ENCODE measurements at places on chromosomes 12 and 14.
A peak's percentile ranks its signal among the peaks of the same experiment; 100 is the strongest.

DNA sequence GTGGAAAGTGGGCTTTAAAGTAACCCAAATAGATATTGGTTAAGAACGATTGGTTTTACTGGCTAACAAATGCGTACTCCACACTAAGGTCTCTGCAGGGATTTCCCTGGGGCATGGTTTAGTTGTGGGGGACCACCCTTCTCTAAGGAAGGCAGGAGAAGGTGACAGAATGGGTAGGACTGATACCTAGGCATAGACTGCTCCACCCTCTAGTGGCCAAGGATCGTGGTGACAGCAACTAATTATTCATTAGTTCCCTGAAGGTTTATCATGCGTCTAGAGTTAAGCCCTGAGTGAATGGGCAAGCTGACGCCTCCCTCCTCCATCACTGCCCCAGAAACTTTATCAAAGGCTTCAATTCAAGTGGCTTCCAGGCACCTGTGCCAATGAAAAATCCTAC is 9.1 kb downstream of the FAM181A start:
- no peak overlapping the region for H3K4me3 ChIP-seq
- peaks cover 9% of the 10 kb centered on the region for H3K4me1 ChIP-seq
- H3K36me3 ChIP-seq = no peaks in the 10 kb centered on the region
- H3K27me3 ChIP-seq = peaks cover 10% of the 10 kb centered on the region
- no peak for DNase-seq

- no peak overlapping the region for H3K27ac ChIP-seq
- no peaks in the 10 kb centered on the region for H3K36me3 ChIP-seq
- H3K27me3 ChIP-seq = no peaks in the 10 kb centered on the region
- no peaks in the 10 kb centered on the region for H3K4me1 ChIP-seq
- H3K4me3 ChIP-seq = no peak overlapping the region
Observed at GRCh38 chr12:31531893-31532292, 59.0 kb downstream of the DENND5B start.

GRCh38 chr12:41101806-41102205 is 86.3 kb upstream of the PDZRN4 start:
- no peak overlapping the region for H3K4me3 ChIP-seq
- DNase-seq = no peak
- no peak overlapping the region for H3K27ac ChIP-seq
- H3K27me3 ChIP-seq = no peaks in the 10 kb centered on the region
- H3K4me1 ChIP-seq = no peaks in the 10 kb centered on the region

DNA sequence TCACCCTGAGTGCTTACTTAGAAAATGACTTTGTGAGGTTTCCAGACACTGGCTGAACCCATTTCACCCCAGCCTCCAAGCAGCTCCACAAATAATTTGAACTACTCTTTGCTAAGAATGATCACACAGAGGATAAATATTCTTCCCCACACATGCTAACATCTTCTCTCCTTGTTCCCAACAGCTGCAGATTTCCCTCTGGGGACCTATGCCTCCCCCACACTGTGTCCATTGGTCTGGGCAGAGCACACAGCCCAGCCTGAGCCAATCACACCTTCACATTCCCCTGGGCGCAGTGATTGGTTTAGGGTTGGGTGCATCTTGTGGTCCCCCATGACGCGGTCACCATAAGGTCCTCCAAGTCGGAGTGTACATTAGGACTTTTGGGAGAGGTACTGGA is 6.9 kb downstream of the SDR9C7 start:
- H3K27me3 ChIP-seq = no peaks in the 10 kb centered on the region
- no peak overlapping the region for H3K4me3 ChIP-seq
- H3K36me3 ChIP-seq = no peaks in the 10 kb centered on the region
- DNase-seq = no peak
- H3K27ac ChIP-seq = no peak overlapping the region
- peaks cover 10% of the 10 kb centered on the region for H3K4me1 ChIP-seq

DNA sequence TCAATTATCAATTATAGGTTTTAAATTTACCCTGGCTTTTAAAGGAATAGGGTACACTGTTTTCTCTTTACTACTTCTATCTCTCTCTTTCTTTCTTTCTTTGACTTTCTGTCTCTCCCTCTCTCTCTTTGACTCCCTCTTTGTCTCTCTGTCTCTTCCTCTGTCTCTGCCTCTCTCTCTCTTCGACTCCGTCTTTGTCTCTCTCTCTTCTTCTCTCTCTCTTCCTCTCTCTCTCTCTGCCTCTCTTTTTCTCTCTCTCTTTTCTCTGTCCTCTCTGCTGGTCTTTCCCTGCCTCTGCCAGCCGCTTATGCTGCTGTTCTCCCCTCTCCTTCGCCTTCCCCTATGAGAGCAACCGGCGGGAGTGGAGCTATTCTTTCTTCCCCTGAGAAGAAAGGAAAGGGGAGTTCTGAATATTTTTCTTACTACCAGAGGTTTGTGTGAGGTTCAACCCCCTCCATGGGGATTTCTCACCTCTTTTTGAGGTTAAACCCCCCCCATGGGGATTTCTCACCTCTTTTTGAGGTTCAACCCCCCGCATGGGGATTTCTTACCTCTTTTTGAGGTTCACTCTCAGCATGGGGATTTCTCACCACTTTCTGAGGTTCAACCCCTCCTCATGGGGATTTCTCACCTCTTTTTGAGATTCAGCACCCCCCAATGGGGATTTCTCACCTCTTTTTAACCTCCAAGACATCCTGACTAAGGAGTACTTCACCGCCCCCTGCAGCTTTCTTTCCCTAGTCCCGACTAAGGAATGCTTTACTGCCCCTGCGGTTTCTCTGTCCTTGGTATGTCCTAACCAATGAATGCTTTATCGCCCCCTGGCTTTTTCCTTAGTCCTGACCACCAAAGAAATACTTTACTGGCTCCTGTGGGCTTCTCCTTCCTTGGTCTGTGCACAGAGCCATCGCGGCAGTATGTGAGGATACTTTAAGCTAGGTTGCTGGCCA is 27.4 kb upstream of the DDHD1 start:
- H3K27me3 ChIP-seq = no peaks in the 10 kb centered on the region
- peak; percentile 8 for DNase-seq
- H3K36me3 ChIP-seq = no peaks in the 10 kb centered on the region
- no peak overlapping the region for H3K4me3 ChIP-seq
- H3K4me1 ChIP-seq = no peaks in the 10 kb centered on the region

GRCh38 chr12:93911396-93911795 is 234.2 kb downstream of the CRADD start:
- H3K36me3 ChIP-seq = no peaks in the 10 kb centered on the region
- DNase-seq = no peak
- no peak overlapping the region for H3K27ac ChIP-seq

GRCh38 chr12:131893605-131894312 is 663 bp upstream of the ULK1 start:
- peaks cover 9% of the 10 kb centered on the region for H3K4me1 ChIP-seq
- no peaks in the 10 kb centered on the region for H3K27me3 ChIP-seq
- H3K36me3 ChIP-seq = no peaks in the 10 kb centered on the region
- DNase-seq = no peak

- no peak overlapping the region for H3K27ac ChIP-seq
- H3K4me1 ChIP-seq = no peaks in the 10 kb centered on the region
- DNase-seq = no peak
- H3K27me3 ChIP-seq = no peaks in the 10 kb centered on the region
- H3K36me3 ChIP-seq = no peaks in the 10 kb centered on the region
Observed at GRCh38 chr12:120071493-120072020, 45.0 kb downstream of the RAB35 start.

DNA sequence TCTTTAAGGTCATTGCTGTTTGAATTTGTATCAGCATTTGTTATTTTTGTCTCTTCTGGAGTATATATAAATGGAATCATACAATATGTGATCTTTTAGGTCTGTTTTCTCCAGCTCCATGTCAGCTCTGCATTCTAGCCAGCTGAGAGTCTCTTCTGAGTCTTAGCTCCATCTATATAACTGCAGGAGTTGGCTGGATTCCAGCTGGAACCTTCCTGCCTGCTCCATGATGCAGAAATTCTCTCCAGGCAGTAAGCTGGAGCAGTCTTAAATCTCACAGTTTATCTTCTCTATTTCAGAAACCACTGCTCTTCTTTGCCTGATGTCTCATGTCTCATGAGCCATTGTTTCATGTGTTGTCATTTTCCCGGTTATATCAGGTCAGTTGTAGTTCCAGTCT is 827.6 kb downstream of the NRXN3 start:
- H3K4me1 ChIP-seq = no peaks in the 10 kb centered on the region
- H3K4me3 ChIP-seq = no peak overlapping the region
- H3K27ac ChIP-seq = no peak overlapping the region
- H3K36me3 ChIP-seq = no peaks in the 10 kb centered on the region

DNA sequence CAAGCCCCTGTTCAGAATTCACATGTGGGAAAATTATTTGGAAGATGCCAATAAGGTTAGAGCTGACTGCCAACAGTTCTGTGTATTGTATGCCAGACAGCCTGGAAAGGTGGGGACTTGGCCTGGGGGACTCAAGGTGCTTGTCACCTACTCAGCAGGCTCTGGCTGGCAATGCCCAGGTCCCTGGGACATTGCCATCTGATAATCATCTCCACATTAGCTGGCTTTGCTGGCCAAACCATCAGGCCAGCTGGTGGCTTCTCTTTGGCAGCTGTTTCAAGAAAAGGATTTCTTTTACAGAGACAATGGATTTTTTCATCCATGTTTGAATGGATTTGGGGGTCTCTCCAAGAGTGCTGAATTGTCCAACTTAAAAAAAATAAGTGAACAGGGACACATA is 165.2 kb downstream of the BRMS1L start:
- no peak overlapping the region for H3K4me3 ChIP-seq
- H3K36me3 ChIP-seq = no peaks in the 10 kb centered on the region
- H3K27me3 ChIP-seq = no peaks in the 10 kb centered on the region
- no peak for DNase-seq
- H3K4me1 ChIP-seq = no peaks in the 10 kb centered on the region

DNA sequence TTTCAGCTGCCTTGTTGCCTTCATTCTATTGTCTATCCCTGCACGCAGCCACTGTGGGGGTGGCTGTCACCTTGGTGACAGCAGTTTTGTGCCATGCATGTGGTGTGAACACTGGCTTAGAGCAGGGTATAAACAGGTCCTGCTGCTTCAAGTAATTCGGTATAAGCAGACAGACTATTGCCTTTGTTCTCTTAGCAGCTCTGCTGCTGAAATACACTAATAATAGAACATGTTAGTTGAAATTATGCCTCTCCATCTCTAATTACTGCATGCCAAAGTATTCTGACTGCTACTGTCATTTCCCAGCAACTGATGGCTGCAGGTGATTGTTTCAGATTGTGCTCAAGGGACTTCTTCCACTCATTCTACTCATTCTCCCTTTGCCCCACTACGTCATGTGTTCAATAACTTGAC is 34.6 kb downstream of the PTPRO start:
- H3K27ac ChIP-seq = no peak overlapping the region
- H3K4me1 ChIP-seq = no peaks in the 10 kb centered on the region
- no peak for DNase-seq
- H3K4me3 ChIP-seq = no peak overlapping the region
- H3K36me3 ChIP-seq = no peaks in the 10 kb centered on the region
- H3K27me3 ChIP-seq = no peaks in the 10 kb centered on the region

- H3K4me1 ChIP-seq = peaks cover 22% of the 10 kb centered on the region
- peak overlapping the region; percentile 39 for H3K27ac ChIP-seq
- DNase-seq = no peak
Observed at GRCh38 chr12:94289461-94290312, 141.3 kb downstream of the PLXNC1 start.

GRCh38 chr12:76091246-76091754 is 6.8 kb upstream of the NAP1L1 start:
- H3K4me1 ChIP-seq = no peaks in the 10 kb centered on the region
- no peak overlapping the region for H3K4me3 ChIP-seq
- H3K27ac ChIP-seq = no peak overlapping the region
- no peaks in the 10 kb centered on the region for H3K36me3 ChIP-seq

DNA sequence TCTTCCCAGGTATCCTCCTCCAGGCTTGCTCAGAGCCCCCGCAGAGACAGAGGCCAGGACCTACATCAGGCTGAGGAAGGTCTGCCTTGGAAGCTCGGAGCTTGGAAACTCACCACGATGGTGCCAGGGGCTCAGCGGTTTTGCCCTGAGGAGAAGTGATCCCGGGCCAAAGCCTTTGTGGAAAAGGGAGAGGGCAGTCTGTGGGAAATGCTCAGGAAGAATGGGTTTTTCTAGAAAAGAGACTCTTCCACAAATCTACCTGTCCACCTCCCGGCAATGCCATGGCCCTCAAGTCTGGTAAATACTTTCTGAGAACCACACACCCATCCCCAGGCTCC is 8.0 kb downstream of the KRT2 start:
- no peak overlapping the region for H3K27ac ChIP-seq
- H3K4me3 ChIP-seq = no peak overlapping the region
- no peaks in the 10 kb centered on the region for H3K36me3 ChIP-seq
- no peak for DNase-seq

- H3K27me3 ChIP-seq = no peaks in the 10 kb centered on the region
- DNase-seq = no peak
- H3K4me1 ChIP-seq = no peaks in the 10 kb centered on the region
- no peaks in the 10 kb centered on the region for H3K36me3 ChIP-seq
- no peak overlapping the region for H3K27ac ChIP-seq
- H3K4me3 ChIP-seq = no peak overlapping the region
Observed at GRCh38 chr14:64815257-64815656, 64.5 kb downstream of the SPTB start.

GRCh38 chr12:96473394-96474093 is 15.8 kb upstream of the CFAP54 start:
- H3K4me3 ChIP-seq = no peak overlapping the region
- H3K4me1 ChIP-seq = no peaks in the 10 kb centered on the region
- no peak overlapping the region for H3K27ac ChIP-seq
- H3K36me3 ChIP-seq = no peaks in the 10 kb centered on the region
- DNase-seq = no peak

- H3K27ac ChIP-seq = peak overlapping the region; percentile 72
- no peaks in the 10 kb centered on the region for H3K36me3 ChIP-seq
- peaks cover 19% of the 10 kb centered on the region for H3K4me1 ChIP-seq
- DNase-seq = no peak
Observed at GRCh38 chr14:100341301-100342031, 18.3 kb downstream of the SLC25A47 start.

GRCh38 chr12:83664650-83665049 is 977.9 kb downstream of the TMTC2 start:
- H3K36me3 ChIP-seq = no peaks in the 10 kb centered on the region
- no peak for DNase-seq
- no peaks in the 10 kb centered on the region for H3K4me1 ChIP-seq
- H3K27me3 ChIP-seq = no peaks in the 10 kb centered on the region
- H3K4me3 ChIP-seq = no peak overlapping the region

DNA sequence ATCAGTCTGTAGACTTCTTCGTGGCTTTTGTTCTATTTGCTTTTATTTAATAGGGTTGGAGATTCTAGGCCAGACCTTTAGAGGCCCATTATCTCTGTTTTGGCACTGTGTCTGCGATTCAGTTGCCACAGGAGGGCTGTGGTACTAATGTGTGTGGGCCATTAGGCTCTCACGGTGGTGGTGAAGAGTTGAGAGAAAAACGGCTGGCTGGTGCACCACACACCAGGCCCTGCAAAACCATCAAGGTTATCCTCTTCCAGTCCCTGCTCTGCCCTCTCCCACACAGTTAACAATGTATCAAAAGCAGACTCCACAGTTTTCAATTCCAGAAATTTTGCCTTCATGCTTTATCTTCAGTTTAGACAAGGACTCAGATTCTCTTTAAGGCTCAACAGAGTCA is 97.7 kb downstream of the MYF5 start:
- no peak for DNase-seq
- no peak overlapping the region for H3K4me3 ChIP-seq
- H3K27me3 ChIP-seq = no peaks in the 10 kb centered on the region
- no peaks in the 10 kb centered on the region for H3K4me1 ChIP-seq

- H3K27ac ChIP-seq = no peak overlapping the region
- H3K36me3 ChIP-seq = no peaks in the 10 kb centered on the region
- H3K4me1 ChIP-seq = peaks cover 3% of the 10 kb centered on the region
- peaks cover 59% of the 10 kb centered on the region for H3K27me3 ChIP-seq
Observed at GRCh38 chr12:94872971-94873733, 130.3 kb downstream of the NDUFA12 start.

GRCh38 chr14:96165493-96166436 is 38.9 kb upstream of the BDKRB2 start:
- peaks cover 15% of the 10 kb centered on the region for H3K4me1 ChIP-seq
- no peaks in the 10 kb centered on the region for H3K36me3 ChIP-seq
- peak; percentile 26 for DNase-seq
- no peaks in the 10 kb centered on the region for H3K27me3 ChIP-seq
- H3K27ac ChIP-seq = peak overlapping the region; percentile 74
